Kidney epithelial cell (primary cell): ENCODE measurements at places on chromosomes 11 and 22.
A peak's percentile ranks its signal among the peaks of the same experiment; 100 is the strongest.

- no peak for DNase-seq
These were observed 8.8 kb downstream of the ZBTB16 start for GRCh38 chr11:114068327-114068726.

GRCh38 chr11:125886997-125887372 is 483 bp upstream of the HYLS1 start:
- no peak for DNase-seq

- DNase-seq, result no peak
These were observed 846 bp upstream of the UNC93B1 start for GRCh38 chr11:68004551-68005335.

DNA sequence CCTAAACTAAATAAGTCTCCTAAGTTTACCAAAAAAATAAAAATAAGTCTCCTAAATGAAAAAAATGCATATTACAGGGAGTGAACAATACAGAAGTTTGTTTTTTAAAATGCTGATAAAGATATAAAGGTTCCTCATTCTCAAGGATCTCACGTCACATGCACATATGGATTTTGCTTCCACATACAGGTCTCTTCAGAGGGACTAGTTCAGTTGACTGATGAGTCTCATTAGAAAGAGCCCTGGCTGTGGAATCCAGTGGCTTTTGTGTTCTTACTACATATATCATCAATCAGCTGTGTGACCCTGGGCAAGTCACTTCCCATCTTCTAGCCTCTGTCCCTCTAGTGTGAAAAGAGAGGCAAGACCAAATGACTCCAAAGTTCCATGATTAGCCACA is 43.1 kb downstream of the MPPED2 start:
- DNase-seq, result no peak

DNA sequence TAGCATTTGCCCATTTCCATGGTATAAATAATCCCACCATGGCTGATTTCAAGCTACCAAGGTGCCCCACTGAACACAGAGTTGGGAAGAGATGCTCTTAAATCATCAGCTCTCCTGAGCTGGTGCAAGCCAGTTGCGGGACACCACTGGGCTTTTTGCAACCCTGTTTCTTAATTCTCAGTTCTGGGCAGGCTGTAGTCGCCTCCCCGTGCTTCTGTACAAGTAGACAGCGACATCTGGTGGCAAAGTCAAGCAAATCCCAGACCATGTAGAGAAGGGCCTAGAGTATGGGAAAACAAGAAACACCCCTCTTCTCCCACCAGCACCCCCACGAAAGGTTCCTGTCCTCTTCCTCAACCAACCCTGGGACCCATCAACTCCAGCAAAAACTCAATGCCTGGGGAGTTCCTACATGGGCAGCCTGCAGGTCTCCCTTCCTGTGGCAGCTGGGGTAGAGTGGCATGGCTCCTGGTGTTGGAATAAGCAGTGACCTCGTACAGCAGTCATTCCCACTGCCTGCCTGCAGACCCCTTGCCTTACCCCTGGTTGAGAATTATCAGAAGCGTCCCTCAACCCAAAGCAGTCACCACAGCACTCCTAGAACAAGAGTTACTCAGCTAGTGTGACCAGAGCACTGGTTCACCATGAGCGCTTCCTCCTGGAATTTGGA is 68.4 kb downstream of the IGLL5 start:
- peak; percentile 2 for DNase-seq

DNA sequence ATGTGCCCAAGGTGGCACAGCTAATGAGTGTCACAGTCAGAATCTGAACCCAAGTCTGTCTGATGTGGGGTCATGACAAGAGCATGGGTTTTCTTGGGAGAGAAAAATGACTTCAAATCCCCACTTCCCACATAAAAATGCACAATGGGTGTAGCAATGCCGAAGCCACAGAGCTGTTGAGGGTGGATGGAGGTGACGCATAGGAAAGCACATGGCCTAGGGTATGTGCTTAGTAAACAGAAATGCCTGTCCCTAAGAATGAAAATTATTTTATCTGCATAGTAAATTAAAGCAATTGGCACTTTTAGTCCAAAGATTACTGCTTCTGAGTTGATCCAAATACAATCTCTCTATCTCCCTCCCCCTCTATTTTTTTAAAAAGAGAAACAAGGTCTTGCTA is 10.9 kb downstream of the MICAL3 start:
- DNase-seq, result no peak

- DNase-seq, result no peak
These were observed 190.0 kb downstream of the GRIA4 start for GRCh38 chr11:105799728-105800462.

DNA sequence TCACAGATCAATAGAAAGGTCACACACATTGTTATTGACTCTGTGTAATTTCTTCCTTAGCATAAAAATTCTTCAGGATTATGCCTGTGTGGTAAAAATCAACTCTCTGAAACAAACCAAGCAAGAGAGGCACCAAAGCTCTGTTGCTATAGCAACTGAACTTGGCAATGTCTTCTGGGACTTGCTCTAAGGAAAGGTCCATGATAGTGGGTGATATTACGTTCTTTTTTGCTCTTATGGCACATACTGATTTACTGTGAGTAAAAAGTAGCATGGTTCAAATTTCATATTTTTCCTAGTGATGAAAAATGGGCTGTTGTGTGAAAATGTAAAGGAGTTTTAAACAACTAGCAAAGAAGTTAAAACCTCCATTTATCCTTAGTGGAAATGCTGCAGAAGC is 66.4 kb downstream of the SVIP start:
- DNase-seq, result no peak

DNA sequence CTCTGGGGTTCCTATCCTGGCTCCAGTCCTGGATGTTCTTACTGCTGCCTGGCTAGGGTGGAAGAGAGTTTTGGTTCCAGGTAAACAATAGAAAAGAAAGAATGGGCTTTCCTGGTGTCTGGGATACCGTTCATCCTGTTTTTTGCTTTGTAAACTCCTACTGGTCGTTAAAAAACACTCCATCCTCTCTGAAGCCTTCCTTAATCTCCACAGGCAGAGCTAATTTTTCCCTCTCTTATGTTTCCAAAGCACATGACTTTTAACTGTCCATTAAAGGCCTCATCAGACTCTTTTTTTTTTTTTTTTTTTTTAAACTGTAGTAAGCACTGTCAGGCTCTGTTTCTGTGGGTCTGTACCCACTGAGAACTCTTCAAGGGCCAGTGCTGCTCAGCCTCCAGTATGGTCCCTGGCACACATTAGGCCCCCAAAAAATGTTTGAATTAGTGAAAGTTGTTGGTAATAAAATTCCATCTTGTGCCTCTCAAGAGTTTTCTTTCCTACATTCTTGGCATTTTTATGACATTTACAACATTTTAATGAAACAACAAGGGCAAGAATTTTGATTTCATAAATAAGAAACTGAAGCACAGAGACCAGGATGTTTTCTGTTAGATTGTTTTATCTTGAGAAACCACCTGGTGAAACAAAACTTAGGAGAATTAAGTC is 104.2 kb downstream of the TEAD1 start:
- no peak for DNase-seq

DNA sequence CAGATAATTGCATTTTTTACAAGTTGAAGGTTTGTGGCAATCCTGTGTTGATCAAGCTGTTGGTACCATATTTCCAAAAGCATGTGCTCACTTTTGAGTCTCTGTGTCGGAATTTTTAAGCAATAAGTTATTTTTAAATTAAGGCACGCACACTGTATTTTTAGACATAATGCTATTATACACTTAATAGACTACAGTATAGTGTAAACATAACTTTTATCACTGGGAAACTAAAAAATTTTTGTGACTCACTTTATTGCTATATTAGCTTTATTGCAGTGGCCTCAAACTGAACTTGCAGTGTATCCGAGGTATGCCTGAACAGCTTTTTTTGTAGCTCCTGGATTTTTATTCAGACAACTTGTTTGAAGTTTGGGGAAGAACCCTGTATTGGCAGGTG is 31.3 kb upstream of the RRM1 start:
- no peak for DNase-seq

GRCh38 chr11:123103326-123103980 is 41.5 kb upstream of the HSPA8 start:
- DNase-seq, result no peak

DNA sequence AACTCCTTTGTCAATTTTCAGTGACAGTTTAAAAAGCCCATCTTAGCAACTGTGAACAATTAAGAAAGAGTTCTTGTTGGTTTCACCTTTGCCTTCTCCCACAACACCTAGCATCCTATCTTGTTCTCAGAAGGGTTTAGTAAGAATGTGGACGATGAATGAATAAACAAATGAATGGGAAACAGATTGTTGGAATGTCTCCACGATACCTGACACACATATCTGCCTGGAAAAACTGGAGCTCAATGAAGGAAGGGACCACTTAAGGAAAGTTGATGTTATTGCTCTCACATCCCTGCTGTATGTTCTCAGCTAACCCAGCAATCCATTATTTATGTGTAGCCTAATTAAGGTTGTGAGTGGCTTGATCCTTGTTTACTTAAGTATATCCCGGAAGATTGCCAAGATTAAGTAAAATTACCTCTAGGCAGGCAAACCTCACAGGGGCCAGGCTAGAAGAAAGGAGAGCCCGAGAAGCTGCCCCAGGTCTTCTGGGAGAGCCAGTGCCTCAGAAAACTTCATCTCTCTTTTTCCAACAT is 286.4 kb downstream of the NXPE2 start:
- DNase-seq, result no peak

DNA sequence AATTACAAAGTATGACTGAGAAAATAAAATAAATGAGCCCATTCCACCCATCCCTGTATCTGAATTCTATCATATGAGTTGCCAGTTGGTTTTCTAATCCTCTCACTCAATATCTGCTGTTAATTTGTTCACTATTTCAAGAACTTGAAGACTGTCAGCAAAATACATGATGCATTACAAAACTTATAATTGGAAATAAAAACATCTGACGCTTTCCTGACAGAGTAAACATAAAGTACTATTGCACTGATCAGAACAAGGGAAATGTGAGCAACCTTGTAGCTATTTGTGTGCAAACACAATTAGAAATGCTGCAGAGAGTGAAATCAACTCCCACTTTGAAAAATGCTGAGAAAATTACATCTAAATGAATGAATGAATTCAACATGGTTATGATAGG is 97.1 kb downstream of the MPPED2 start:
- DNase-seq, result no peak

DNA sequence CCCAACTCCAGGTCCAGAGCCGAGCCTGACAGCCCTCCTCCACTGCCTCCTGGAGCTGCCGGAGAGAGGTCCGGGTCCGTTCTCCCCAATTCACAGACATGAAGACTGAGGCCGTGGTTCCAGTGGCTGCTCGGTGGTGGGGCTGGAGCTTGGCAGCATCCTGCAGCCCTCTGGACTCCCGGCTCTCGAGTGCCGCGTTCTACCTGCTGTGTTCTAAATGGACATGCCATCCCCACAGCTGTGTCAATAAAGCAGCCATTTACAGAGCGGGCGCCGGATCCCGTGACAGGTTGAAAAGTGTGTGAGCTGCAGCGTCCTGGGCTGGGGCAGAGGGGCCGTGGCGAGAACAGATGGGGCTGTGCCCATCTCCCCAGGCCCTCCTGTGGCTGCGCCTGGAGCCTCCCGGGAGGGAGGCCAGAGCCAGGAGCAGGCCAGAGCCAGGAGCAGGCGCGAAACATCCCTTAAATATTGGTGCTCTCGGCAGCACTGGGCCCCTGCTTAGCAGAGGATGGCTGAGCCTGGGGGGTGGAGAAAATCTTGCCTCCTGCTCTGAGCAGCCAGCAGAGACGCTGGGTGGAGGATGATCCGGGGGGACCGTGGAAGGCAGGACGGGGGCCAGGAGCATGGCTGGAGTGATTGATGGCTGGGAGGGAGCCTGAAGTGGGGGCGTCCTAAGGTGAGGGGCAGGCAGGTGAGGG is 46.2 kb downstream of the FLRT1 start:
- no peak for DNase-seq

DNA sequence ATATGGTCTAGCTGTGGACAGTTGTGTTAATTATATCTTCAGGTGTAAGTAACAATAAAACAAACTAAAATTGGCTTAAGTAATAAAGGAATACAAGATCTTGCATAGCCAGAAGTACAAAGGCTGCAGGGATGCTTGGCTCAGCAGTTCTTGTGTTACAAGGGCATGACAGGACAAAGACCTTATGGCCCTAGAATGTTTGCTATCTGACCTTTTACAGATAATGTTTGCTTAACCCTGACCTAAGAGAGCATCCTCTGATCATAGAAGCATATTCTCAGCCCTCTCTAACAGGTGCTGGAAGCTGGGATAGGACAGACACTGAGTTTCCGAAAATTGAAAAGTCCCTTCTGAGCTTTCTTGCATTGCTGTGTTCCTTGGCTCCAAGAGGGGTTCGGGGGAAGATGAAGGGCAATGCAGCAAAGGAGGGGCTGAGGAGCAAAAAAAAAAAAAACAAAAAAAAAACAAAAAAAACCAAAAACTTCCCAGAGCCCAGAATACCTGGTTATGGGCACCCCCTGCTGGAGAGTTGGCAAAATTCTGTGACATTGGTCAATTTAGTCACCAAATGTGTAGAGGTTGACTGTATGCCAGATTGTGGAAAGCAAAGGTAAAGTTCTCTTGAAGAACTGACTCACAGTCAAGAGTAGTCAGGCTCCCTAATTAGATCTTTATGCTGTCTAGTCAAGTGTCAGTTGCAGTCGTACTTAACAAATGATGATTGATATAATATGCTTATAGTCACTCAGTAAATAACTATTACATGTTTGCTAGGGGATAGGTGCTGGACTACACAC is 10.4 kb upstream of the HIKESHI start:
- DNase-seq, result peak; percentile 18

DNA sequence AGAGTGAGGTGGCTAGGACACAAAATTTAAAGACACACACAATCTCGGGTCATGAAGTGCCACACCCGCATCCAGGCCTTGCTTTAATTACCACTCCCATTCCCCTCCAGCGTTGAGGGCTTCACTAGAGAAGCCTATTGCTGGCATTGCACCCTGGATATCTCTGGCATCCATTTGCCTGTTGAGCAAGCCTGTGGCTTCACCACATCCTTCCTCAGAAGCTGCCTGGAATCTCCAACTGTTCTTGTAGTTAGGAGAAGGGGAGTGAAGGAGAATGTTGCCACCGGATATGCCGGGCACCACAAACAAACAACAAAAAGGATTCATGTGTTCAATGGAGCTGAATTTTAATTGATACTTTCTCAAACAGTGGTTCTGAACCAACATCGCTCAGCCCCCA is 34.4 kb upstream of the RCN1 start:
- DNase-seq, result no peak

- no peak for DNase-seq
These were observed 742 bp upstream of the CASP4 start for GRCh38 chr11:104968856-104969776.

- no peak for DNase-seq
These were observed 559.7 kb downstream of the OPCML start for GRCh38 chr11:132972565-132972964.
